ENCODE measurements at places on chromosomes 7 and 10.

DNA sequence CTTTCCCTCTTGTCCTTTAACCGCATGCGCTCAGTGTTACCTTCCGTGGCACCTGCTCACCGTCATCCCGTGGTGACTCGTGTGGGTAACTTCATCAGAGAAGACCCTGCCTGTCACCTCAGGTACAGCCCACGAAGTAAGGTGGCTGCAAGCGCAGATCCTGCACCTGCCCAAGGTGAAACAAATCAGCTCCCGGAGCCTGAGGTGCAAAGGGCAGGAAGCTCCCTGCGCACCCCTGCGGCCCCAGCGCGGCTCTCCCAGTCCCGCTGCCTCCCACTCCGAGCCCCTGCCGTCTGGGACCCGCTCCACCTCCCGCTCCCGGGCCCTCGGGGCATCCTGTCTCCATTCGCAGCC lies 110.9 kb upstream of the LANCL2 start:
- no peak for DNase-seq

GRCh38 chr7:106285855-106286492 lies 1.2 kb upstream of the NAMPT start:
- DNase-seq: no peak

DNA sequence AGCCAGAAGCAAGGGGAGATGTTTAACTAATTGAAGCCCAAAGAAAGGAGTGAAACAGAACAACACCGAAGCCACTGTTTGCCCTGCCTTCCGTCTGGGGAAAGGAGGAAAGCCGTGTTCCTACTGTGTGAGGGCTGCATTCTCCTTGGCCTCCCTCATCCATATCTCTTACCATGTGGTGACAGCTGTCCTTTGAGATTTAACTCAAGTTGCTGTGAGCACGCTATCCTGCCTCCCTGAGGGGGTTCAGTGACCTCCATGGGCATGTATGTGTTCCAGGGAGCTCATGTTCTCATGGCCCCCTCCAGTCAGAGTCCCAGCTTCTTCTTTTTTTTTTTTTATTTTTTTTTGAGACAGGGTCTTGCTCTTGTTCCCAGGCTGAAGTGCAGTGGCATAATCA lies 26.2 kb upstream of the CRHR2 start:
- DNase-seq: peak; percentile 56

- DNase-seq: peak; percentile 76
Observed at GRCh38 chr10:68826764-68827591, at the start of gene STOX1. STOX1 (plus strand) TSS chr10:68827531; CDS start chr10:68827624, 93 bp downstream.

GRCh38 chr10:99595770-99596465 lies 24.3 kb downstream of the SLC25A28 start:
- no peak for DNase-seq

- no peak for DNase-seq
Observed at GRCh38 chr10:117792214-117792613, 249.7 kb downstream of the EMX2 start.

GRCh38 chr10:130360826-130361311 lies 224.7 kb downstream of the GLRX3 start:
- no peak for DNase-seq

GRCh38 chr10:100744136-100744986 lies 1.0 kb upstream of the PAX2 start:
- DNase-seq: no peak

DNA sequence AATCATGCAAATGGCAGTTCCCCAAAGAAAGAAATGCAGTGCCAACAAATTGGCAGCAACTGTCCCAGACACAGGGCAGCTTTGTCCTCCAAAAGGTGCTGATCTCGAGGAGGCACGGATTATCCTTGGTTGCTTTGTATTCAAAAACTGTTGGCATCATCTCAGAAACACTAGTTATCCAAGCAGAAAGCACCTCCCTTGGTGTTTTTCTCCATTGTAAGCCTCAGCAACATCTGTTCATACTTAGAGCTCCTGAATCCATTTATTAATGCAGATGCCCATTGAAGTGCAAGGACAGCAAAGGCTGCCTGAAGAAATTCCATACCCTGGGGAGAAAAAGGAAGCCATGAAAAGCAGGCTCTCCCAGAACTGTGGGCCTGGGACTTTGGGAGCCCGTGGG lies 1.1 kb upstream of the NPS start:
- no peak for DNase-seq

GRCh38 chr10:119807960-119808697 lies 64.5 kb downstream of the MCMBP start:
- no peak for DNase-seq

GRCh38 chr7:150356265-150356897 lies 12.2 kb upstream of the REPIN1 start:
- no peak for DNase-seq

GRCh38 chr7:137613006-137613525 lies 233.7 kb downstream of the DGKI start:
- DNase-seq: no peak

DNA sequence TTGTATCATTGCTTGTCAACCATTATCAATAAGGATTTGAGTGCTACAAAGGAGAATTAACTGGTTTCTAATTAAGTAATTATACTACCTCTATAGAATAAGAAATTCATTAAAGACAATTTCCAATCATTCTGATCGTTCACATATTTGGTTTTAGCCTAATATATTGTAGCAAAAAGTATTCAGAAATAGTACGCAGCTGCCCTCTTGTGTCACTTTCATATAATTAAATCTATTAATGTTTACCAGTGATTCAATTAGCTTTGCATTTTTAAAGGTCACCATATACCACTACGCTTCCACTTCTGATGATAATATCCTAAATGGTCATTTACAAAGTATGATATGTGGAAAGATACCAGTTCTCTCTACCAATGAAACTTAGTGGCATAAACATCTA lies 128.3 kb downstream of the NEBL start:
- no peak for DNase-seq

DNA sequence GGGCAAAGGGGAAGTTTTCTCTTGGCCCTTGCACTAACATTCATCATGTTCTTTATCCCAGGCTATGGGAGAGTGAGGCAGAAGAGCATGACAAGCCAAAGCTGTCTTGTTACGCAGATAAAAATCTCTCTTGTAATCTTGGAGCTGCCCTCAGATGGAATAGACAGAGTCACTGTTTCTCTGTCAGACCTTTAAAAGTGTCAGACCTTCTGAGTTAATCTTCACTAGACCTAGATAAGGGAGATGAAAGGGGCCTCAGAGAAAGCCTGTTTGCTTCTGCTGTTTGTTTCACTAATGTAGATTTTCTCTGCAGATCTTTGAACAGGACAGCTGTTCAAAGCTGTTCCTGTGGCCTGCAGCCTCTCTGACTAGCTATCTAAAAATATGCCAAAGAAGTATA lies 112.9 kb downstream of the KIF20B start:
- no peak for DNase-seq

DNA sequence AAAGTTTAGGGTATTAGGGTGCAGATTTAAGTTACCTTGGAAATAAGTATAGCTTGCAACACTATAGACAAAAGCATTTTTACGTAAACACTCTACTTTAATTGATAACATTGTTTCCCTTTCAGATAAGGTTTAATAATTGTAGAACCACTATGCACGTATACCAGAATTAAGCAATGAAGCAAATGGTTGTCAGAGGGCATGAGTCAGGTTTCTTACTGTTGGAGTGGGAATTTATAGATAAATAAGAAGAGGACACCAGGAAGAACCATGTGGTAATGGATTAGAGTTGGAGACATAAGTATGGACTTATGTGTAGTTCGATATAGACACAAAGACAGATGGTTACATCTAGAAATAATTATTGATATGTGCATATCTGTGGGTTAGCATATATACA lies 355.6 kb downstream of the ETV1 start:
- DNase-seq: no peak

- no peak for DNase-seq
Observed at GRCh38 chr7:7516662-7517061, 19.0 kb downstream of the COL28A1 start.

GRCh38 chr7:93176992-93177580 lies 28.9 kb upstream of the SAMD9L start:
- no peak for DNase-seq

DNA sequence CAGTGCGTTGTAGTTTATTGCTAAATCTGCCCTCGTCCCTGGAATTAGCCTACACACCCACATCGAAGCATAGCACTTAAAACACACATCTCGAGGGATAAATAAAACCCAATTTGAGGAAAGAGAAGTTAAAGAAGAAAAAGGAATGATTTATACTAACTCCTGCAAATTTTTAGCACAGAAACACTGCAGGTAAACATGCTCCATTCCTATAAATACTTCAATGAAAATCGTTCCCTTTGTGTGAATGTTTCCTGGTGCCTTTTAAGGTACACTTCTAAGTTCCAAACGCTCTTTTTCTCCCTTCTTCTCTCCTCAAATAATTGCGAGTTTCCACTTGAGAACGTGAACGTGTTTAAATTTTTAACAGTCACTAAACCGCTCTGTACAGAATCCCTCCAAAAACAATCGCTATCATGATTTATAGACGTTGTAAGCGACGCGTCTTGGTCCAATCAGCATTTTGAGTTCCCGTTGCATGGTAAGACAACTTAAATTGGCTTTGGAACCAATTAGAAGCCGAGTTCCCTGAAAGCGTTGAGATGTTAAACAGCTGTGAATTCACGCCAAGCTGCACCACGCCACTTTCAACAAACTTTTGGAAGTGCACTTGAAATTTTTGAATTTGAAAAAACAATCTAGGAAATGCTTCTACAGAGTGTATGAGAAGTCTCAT lies 12.5 kb upstream of the EBLN1 start:
- DNase-seq: no peak

- no peak for DNase-seq
Observed at GRCh38 chr10:33968983-33969382, 634.5 kb upstream of the NRP1 start.

- no peak for DNase-seq
Observed at GRCh38 chr7:133431134-133431724, 178.4 kb downstream of the EXOC4 start.

DNA sequence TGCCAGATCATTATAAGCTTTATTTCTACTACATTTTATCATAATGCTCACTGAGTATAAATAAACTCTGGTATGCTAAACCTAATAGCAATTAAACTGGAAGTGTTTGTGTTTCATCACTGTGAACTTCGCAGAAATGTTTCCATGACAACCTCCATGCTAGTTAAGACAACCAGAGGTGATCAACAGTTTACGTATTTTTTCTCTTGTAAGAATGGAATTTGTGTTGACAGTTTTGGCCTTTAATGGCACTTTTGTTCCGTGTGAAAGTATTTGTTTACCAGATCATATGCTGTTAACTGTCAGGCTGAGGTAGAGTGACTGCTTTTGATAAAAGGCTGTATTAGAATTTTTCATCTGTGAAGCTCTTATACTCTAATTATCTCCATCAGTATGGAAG lies 212.1 kb upstream of the PPP1R3A start:
- DNase-seq: no peak
